ENCODE measurements at places on chromosomes 4 and X.

GRCh38 chrX:39705290-39705689, 392.5 kb downstream of the BCOR start:
- DNase-seq: peak; percentile 40

GRCh38 chr4:17560065-17560673, 16.8 kb upstream of the LAP3 start:
- DNase-seq: no peak

DNA sequence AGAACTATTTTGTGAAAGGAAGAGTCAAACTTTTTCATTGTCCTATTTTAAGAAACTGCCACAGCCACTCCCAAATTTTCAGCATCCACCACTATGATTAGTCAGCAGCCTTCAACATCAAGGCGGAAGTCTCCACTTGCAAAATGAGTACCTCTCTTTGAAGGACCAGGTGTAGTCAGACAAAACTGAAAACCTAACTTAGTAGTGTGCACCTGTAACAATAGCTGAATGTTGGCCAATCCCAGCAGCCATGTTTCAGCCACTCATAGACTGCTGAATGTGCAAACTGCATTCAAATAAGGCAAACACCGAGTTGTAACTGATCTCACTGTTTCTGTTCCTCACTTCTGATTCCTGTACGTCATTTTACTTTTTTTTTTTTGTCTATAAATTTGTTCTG, 341.1 kb downstream of the IL15 start:
- DNase-seq: no peak

- DNase-seq: no peak
Measured at GRCh38 chr4:168751263-168752225, 254.7 kb downstream of the PALLD start.

- DNase-seq: no peak
Measured at GRCh38 chrX:118530219-118530911, 34.8 kb downstream of the DOCK11 start.

DNA sequence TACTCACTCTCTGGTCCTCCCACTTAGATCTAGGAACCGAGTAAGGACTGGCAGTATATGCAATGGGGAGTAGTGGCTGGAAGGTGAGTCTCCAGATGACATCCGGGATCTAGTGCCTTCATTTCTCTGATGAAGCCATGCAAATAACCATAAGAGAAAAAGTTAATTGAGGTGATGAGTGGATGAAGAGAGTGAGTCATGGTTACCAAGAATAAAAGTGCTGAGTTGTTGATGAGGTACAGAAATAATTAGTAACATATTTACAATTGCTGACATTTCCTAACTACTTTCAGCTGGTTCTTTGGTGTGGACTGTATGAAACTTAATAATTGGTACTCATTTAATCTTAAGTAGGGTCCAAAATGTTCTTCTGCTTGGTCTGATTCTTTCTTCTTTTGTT, 146.7 kb upstream of the PITX2 start:
- DNase-seq: no peak

DNA sequence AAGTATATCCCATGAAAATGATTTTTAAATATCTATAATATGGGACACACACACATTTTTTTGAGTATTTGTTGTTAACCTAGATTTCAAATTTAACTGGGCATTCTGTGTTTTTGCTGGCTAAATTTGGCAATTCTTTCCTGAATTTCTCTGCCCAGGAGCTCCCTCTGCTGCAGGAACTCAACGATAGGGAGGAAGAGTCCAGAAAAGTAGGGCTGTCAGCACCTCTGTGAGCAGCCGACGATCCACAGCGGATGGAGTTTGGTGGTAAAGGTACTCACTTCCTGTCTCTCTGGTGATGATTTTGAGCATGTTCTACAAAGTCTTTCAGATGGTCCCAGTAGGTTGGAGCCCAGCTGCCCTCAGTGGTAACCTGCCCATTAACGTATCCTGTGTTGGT, 23.1 kb upstream of the TMEM184C start:
- no peak for DNase-seq

- no peak for DNase-seq
Measured at GRCh38 chr4:160091631-160092030, 988.8 kb downstream of the RAPGEF2 start.

GRCh38 chr4:91345632-91346031, 958.1 kb upstream of the GRID2 start:
- DNase-seq: no peak

GRCh38 chr4:180999217-180999616, 1244.0 kb upstream of the TENM3 start:
- no peak for DNase-seq

GRCh38 chrX:101931136-101931487, 715 bp downstream of the ZMAT1 start:
- DNase-seq: peak; percentile 34

- no peak for DNase-seq
Measured at GRCh38 chrX:123487669-123488068, 245.2 kb downstream of the THOC2 start.

DNA sequence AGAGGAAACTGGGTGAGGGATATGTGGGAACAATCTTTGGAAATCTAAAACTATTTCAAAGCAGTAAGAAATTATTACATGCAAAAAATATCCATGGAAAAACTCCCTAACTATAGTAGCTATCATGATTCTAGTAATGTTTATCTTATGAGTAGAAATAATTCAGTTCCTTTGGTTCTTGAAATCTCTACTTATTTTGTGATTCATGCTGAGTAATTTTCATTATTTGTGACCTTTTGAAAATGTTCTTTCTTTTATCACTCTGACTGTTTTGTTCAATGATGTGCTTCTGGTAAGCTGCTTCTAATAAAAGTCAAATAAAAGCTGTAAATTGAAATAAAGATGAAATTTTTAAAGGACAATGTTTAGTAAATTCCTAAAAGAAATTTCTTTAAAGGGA, 40.4 kb upstream of the MAGEB10 start:
- DNase-seq: no peak

Measured in hematopoietic multipotent progenitor cell treated with erythropoietin and hydrocortisone succinate and interleukin-3 and kit ligand, for 6 days (in vitro differentiated cells).